ENCODE measurements at places on chromosomes 13 and 19.
A peak's percentile ranks its signal among the peaks of the same experiment; 100 is the strongest.

- no peak for DNase-seq
Observed at GRCh38 chr19:31718032-31718431, 368.8 kb upstream of the TSHZ3 start.

- DNase-seq: no peak
Observed at GRCh38 chr19:47540748-47541147, 25.9 kb upstream of the NAPA start.

DNA sequence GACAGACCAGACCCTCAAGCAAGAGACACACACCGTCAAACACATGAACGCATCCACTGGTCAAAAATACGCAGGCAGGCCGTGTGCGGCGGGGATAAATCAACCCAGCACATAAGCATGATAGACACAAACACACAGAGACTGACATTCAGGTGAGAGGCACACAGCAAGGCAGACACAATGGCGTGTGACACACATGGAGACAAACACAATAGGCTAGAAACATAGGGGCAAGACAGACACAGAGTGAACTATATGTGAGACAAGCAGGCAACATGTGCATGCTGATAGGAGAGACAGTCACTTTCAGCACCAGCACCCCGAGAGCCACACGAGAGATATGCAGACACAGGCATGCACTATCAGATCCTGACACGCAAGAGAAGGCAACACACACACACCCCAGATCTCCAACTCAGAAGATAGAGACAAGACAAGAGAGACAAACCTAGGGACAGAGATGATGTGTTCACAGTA lies 6.9 kb upstream of the JUNB start:
- DNase-seq: no peak

DNA sequence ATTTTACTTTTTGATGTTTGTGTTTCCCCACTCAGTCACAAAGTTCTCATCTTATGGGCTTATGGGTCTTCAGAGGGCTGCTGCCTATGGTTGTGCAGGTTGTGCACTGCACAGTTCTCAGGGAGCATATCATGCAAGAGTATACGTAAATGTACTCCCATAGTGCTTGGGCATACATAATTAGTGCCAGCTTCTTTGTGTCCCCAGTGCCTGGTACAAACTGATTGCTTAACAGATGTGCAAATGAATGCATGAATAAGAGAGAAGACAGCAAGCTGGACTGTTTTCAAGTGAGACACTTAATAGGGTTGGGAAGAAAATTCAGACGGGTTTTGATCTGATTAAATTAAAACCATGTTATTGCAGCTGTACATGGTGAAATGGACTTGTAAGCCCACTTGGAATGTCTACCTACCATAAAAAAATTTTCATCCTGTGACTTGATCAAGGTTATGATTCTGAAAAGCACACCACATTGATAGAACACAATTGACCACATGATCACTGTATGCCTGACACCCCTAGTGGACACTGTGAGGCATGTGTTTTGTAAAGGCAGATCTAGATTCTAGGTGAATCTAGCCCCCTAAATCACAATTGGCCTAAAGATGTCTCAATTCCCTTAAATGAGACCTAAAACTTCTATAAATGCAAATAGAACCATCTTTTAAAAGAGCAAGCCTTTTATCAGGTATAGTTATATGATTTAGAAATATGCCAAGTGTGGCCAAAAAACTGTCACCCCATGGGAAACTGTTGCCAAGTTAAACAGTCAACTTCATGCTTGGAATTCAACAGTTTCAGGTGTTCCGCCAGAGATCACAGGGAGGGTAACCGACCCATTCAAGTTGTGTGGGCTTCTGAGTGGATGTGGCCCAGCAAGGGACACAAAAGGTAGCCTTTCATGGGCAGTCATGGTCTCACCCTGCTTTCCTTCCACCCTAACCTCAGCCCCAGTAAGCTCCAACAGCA lies 27.9 kb downstream of the FAM124A start:
- DNase-seq: no peak

DNA sequence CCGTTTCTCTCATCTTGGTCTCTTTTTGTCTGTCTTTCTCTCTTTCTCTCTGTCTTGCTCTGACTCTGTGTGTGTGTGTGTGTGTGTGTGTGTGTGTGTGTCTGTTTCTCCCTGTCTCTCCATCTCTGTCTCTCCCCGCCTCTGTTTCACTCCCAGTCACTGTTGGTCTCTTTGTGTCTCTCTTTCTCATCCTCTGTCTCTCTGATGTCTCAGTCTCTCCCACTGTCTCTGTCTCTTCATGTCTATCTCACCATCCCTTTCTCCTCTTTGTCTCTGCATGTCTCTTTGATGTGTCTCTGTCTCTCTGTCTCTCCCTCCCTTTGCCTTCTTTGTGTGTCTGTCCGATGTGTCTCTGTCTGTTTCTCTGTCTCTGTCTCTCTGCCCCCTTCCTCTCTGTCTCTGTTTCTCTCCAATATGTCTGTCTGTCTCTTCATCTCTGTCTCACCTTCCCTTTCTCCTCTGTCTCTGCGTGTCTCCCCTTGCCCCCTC lies 2.5 kb downstream of the NFIC start:
- DNase-seq: no peak

DNA sequence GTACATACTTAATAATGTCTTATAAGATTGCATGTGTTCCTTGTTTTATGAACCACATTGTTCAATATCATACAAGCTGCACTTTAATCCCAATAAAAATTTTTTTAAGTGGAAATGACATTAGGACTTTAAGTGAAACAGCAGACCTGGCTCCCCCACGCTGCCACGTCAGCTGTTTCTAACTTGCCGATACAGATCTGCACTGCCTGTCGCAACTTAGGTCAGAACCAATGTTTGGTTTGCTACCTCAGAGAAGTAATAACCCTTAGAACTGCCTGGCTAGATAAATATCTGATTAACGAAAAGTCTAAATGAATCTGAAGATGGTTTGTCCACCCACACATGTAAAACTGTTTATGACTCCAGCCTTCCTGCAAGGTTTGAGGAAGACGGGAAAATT lies 327.5 kb upstream of the DACH1 start:
- no peak for DNase-seq

GRCh38 chr19:47641891-47642485 lies 33.1 kb downstream of the BICRA start:
- no peak for DNase-seq

DNA sequence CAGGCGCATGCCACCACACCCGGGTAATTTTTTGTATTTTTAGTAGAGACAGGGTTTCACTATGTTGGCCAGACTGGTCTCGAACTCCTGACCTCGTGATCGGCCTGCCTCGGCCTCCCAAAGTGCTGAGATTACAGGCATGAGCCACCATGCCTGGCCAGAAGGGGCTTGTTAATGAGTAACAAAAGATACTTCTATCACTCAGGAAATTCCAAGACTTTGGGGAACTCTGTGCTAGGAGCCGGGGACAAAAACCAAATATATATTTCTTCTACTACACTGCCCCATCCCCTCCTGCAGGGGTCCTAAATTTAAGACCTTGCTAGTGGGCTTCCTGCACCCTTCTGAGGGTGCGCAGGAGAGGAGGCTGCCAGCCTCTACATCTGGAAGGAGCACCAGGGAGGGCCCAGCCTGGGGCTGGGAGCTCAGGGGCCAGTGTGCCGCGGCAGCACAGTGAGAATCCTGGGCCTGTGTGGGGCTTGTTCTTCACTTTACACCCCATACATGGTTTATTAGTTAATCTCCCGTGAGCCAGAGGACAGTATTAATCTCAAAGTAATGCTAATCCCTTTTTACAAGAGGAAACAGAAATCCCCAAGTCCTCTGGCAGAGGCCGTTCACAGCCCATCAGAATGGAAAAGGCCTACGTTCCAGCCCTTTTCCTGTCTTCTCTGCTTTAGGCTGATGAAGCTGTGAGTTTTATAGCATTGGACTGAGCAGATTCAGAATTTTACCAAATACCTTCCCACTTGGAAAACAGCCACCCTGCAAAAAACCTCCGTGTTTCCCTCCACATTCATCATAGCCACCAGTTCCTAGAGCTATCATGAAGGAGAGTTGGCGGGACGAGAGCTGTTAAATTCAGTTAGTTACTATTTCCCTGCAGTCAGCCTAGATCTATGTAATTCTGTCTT lies 44.4 kb upstream of the NPAS1 start:
- no peak for DNase-seq

GRCh38 chr13:42574435-42575311 lies 721 bp downstream of the TNFSF11 start:
- DNase-seq: peak; percentile 35

DNA sequence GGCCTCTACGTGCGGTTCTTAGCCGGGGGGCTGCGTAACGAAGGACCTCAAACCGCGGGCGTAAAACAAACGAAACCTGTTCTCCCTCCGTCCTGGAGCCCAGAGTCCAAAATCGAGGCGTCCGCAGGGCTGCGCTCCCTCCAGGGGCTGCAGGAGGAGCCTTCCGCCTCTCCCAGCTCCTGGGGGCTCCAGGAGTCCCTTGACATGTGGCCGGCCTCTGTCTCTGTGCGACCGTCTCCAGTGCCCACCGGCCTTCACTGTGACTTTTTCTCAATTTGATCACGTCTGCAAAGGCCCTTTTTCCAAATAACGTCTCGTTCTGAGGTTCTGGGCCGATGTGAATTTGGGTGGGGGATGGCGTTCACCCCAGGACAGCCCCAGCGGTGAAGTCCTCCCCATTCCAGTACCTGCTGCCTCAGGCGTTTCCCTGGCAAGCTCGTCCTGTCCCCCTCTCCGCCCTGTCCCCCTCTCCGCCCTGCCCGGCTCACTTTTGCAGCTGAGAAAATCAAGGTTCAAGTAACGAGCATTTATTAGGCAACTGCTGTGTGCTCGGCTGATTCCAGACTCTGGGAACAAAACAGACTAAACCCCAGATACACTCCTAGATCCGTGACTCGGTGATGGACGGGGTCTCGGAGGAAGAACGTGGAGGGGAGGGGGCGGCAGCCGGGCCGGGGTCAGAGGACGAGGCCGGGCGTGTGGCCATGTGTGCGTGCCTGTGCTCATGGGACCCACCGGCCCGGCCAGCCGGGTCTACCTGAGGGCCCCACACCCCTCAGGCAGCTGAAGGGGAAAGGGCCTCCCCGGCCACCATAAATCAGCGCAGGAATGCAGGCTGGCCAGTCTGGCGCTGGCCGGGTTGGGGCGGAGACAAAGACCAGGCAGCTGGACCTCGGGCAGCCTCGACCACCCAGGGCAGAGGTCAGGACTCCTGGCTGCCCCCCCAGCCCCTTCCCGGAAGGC lies 28.1 kb upstream of the WDR18 start:
- DNase-seq: no peak

- no peak for DNase-seq
Observed at GRCh38 chr19:6588508-6589345, 2.2 kb downstream of the CD70 start.

DNA sequence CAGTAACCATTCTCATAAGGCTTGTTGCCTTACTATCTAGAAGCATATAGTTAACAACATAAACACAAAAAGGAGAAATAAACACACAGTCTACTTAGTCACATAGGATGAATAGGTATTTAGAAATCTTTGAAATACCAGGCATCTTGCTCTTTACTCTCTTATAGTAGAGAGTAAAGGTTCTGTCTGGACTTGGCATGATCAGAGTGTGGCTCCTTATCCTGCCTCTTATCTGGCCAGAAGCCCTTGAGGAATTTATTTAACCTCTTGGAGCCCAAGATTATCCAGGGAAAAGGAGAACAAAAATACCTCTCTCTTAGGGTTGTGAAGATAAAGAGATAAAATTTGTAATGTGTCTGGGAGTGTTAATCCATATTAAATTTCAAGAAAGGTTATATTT lies 100.2 kb upstream of the MBNL2 start:
- no peak for DNase-seq

GRCh38 chr19:34348899-34349487 lies 16.0 kb upstream of the GPI start:
- no peak for DNase-seq

- no peak for DNase-seq
Observed at GRCh38 chr13:20274466-20274865, 42.3 kb upstream of the GJB6 start.
